ENCODE measurements at places on chromosomes 5 and 9.

GRCh38 chr5:102860035-102860434, 104.9 kb downstream of the PAM start:
- DNase-seq, result no peak

- no peak for DNase-seq
These were observed 16.3 kb downstream of the DAPK1 start for GRCh38 chr9:87513880-87514535.

GRCh38 chr5:9170026-9170425, 375.8 kb downstream of the SEMA5A start:
- no peak for DNase-seq

DNA sequence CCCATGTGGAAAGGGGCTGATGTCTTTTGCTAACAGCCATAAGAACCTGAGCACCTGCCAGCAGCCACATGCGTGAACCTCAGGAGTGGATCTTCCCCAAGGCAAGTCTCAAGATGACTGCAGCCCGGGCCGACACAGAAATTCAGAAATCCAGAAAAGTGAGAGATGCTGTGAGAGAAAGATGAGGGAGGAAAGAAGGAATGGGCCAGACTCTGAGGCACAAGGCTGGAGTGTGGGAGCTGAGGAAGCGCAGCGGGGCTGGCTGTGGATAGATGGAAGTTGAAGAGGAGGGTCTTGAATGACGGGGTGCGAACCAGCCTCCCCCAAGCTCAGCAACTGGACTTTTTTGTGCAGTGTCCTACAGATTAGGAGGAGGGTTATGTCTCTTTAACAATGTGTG, 337.8 kb downstream of the GADD45G start:
- no peak for DNase-seq

GRCh38 chr9:114476891-114477469, 28.3 kb downstream of the WHRN start:
- DNase-seq, result no peak

- no peak for DNase-seq
These were observed 11.1 kb upstream of the LHFPL2 start for GRCh38 chr5:78659714-78660113.

DNA sequence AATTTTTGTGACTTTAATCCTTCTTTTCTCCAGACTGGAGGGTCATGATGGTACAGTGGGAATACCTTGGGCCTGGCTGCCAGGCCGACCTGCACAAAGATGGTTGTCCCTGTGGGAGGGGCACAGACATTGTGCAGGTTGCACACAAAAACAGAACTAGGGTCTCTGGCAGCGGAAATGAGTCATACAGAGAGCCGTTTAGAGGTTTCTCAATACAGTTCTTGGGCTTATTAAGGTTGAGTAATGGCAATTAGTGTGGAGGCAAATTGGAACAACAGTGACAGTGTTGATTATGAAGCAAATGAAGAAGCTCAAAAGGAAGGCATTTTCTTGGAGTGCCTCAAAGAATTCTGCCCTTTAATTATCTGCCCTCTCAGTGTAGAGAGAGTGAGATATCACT, 173.6 kb downstream of the TENT4A start:
- no peak for DNase-seq

- no peak for DNase-seq
These were observed 135.5 kb upstream of the PRLR start for GRCh38 chr5:35365758-35366157.

- DNase-seq, result no peak
These were observed 267.9 kb upstream of the SEMA6A start for GRCh38 chr5:116842514-116842961.

- peak; percentile 69 for DNase-seq
These were observed 58.6 kb downstream of the STARD4 start for GRCh38 chr5:111453747-111454146.

DNA sequence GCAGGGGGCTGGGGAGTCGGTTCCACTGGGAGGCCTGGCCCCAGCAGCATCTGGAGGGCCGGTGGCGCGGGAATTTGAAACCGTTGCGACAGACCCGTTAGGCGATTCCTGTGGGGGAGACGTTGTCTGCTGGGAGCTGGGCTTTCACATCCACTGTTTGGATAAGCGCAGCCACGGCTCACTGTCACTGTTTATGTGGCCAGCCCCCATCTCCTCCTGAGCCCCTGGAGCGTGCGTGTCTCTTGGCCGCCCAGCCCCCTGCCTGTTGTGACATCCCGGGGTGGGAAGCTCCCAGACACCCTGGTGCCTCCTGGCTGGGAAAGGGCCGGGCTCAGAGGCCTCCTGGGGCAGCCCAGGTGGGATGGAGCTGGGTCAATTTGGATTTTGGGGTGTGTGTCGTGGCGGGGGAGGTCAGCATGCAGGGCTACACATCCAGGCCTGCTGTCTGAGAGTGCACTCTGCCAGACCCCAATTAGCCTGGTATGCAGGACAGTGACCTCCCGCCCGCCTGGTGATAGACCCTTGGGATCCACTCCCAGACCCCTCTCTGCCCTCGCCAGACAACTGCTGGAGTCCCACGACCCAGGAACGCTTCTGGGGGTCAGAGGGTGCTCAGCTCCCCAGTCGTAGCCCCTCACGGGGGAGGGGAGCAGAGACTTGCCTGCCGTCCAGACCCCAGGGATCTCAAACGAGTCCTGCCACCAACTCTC, 62.0 kb upstream of the RNU6ATAC start:
- DNase-seq, result no peak

DNA sequence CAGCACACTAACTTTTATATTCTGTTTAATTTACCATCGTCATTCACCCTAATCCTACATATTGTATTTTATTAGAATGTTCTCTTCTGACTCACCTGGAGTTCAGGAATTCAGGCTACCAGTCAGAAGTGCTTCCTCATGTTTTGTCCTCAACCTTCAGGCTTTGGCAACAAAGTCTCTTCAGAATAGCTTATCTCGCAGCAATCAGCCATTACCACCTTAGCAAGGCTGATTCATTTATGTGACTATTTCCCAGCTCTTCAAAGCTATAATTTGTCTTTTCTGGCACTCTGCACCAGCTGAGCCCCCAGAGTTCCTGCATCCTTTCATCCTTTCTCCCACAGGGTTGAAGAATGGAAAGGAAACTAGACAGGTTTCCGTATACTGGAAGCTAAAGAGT, 365.5 kb upstream of the CDH18 start:
- no peak for DNase-seq

GRCh38 chr5:79544131-79544530, 30.2 kb upstream of the HOMER1 start:
- no peak for DNase-seq

- peak; percentile 23 for DNase-seq
These were observed 209.0 kb downstream of the CWC27 start for GRCh38 chr5:64977779-64978178.

- no peak for DNase-seq
These were observed 13.8 kb downstream of the VAV2 start for GRCh38 chr9:133978226-133978898.

- no peak for DNase-seq
These were observed 30.6 kb upstream of the IL33 start for GRCh38 chr9:6184749-6185645.

DNA sequence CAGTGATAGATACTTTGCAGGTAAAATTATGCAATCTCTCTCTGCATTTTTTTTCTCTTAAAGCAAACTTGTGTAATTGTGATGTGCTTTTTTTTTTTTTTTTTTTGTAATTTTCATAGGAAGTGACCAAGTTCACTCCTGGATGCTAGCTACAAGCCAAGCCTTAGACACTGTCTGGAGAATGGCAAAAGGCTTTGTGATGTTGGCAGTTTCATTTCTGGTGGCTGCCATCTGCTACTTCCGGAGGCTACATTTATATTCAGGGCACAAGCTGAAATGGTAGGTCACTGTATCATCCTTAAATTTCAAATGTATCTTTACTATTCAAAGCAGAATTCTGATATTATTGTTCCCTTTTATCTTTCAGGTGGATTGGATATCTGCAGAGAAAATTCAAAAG, 19.3 kb downstream of the OTULINL start:
- no peak for DNase-seq

- no peak for DNase-seq
These were observed 10.9 kb downstream of the SH3GL2 start for GRCh38 chr9:17589771-17590170.

DNA sequence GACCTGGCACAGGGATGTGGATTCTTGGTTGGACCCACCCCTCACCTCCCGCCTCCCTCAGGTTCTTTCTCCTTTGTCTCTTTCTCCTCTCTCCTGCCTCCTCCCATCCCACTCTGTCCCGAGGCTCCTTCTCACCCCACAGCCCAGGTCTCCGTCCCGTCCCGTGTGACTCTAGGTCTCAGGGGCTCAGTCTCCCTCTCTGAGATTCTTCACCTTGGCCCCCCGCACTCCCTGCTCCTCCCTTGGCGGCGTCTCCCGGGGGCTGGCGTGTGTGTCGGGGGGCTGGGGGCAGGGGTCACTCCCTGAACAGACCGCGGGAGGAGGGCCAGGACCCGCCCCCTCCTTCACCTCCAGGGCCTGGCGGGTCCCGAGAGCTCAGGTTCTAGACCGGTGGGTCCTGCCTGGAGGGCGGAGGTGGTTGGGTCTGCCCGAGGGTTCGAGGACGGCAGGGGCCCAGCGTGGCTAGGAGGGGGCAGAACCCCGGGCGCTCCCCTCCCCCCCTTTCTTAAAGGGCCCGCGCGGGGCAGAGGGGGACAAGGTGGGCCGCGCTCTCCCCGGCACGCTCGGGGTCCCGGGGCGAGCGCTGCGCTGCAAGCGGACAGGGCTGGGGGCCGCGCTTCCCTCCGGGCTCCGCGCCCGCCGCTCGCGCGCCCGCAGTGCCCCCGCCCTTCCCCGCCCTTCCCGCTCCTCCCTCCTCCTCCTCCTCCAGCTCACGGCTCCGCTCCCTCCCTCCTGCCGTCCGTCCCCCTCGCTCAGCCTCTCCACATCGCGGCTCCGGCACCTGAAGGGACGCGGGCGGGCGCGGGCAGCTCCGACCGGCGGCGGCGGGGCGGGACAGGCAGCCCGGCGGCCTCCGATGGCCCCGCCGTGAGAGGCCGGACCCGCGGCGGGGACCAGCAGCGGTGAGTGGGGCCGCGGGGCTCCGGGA, at the start of gene PSD2:
Gene PSD2, plus strand, starts transcription at position 735 of the 928 bp plus-strand sequence. CDS start 13,633 bp downstream, outside the sequence.
- DNase-seq, result no peak

GRCh38 chr5:141503681-141504080, 14.8 kb downstream of the PCDHGC5 start:
- peak; percentile 2 for DNase-seq

- no peak for DNase-seq
These were observed 119.4 kb upstream of the MVB12B start for GRCh38 chr9:126207256-126207655.

DNA sequence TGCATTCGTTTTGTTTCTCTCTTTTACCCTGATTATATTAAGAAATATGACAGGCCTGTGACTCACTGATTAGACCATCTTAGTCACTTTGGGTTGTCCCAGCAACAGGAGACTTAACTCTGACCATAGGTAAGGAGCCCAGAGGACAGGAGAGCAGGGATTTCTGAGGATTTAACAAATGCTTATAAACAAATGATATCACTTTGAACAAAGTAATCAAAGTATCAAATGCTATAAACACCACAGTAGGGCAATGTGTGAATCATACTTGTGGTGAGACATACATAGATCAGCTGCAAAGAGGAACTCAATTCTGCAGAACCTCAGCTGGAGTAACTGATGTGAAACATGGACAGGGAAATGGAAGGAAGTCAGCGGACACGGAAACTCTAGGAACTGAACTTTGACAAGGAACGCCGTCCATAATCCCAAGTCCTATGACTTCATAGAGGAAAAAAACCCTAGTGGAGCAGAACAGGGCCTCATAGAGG, 190.6 kb upstream of the MSX2 start:
- DNase-seq, result no peak

GRCh38 chr5:151047814-151048425, 27.5 kb downstream of the GPX3 start:
- DNase-seq, result no peak

DNA sequence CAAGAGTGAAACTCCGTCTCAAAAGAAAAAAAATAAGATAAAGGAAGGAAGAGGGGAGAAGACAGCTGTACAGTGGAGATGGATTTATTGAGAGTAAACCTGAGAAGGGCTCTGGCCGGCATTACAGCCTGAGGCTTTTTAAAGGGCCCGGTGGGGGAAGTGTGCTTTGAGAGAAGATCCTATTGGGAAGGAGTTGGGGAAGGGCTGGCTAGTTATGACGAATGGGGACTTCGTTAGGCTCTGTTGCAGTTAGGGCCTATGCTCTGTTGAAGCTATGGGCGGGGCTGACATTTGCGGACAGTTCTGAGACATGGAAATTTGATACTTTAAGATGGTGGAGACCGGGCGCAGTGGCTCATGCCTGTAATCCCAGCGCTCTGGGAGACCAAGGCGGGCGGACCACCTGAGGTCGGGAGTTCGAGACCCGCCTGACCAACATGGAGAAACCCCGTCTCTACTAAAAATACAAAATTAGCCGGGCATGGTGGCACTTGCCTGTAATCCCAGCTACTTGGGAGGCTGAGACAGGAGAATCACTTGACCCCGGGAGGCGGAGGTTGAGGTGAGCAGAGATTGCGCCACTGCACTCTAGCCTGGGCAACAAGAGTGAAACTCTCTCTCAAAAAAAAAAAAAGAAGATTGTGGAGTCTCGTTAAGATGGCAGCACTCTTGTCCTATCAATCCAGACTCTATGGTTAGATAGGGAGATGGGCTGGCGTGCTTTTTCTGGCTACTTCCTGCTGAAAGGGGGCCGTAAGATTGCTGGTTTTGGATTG, 33.2 kb downstream of the C9orf50 start:
- DNase-seq, result no peak

- DNase-seq, result no peak
These were observed 132.7 kb downstream of the TSSK1B start for GRCh38 chr5:113302120-113302519.

DNA sequence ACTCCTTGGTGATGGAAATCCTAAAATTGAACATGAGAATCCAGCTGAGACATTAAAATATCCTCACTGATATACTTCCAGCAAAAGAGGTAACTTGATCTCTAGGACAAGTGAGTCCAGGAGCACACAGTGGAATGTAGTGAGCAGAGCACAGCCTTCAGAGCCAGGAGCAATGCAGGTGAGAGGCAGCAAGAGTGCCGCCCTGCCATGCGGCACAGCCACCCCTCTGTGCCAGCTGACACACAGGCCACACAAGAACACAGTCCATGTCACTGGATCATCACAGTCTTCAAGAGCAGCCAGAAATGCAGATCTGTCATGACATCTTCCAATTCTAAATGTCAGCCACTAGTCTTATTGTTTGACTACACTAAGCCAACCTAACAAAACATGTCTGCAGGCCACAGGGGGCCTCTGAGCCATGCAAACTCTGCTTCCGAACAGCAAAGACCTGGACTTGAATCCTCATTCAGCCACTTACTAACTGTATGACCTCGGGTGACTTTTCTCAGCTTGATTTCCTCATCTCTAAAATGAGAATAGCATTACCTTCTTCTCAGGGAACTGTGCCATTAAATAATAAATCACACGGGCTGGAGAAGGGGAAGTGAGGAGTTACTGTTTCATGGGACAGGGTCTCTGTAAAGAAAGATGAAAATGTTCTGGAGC, 47.0 kb downstream of the CCDC125 start:
- DNase-seq, result no peak

GRCh38 chr9:14147738-14148137, 166.2 kb downstream of the NFIB start:
- no peak for DNase-seq

DNA sequence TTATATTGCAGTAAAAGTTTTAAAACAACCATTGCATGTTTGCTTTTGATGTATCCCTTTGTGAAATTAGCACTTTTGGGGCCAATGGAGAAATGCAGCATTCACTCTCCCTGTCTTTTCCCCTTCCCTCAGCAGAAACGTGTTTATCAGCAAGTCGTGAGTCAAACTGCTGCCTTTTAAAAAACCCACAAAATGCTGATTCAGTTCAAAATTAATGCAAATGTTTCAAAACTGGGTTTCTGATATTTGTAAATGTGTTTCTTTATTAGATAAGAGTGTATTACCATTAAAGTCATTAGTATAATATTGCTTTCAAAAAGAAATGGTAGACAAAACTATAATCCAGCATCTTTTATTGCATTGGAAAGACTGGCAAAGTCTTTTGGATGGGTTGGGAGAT, 47.3 kb downstream of the RAD23B start:
- no peak for DNase-seq

All from NCI-H446 (cell line).